ENCODE measurements at places on chromosomes 3 and 15. TPM values are rescaled to one million over a fixed set of nuclear protein-coding genes. Genes with fewer than 3 reads are reported as not detected.

Gene C3orf85
- total RNA-seq: not detected

Gene C3orf49
- not detected for total RNA-seq

Gene THPO
- total RNA-seq: not detected

Gene SPINK8
- total RNA-seq: not detected

Gene SERINC4
- total RNA-seq: 0.61 TPM

Gene RTP1
- total RNA-seq: not detected

Gene USP8
- total RNA-seq: 59.6 TPM

Gene INKA1
- 0.30 TPM for total RNA-seq

Gene CISH
- total RNA-seq: 258 TPM

Gene TMEM202
- total RNA-seq: not detected

Gene NEK10
- 0.74 TPM for total RNA-seq

Gene MUC20
- total RNA-seq: 2.2 TPM

Gene IL20RB
- 1.9 TPM for total RNA-seq

Gene HAPLN3
- total RNA-seq: 80.8 TPM

Gene GRAMD1C
- total RNA-seq: 2.1 TPM

Gene TMEM40
- total RNA-seq: not detected

Gene ADAMTS17
- total RNA-seq: 1.5 TPM

Gene RASGRP1
- 61.2 TPM for total RNA-seq

Gene TRPM1
- total RNA-seq: not detected

Gene MNS1
- total RNA-seq: 0.73 TPM

Measured in activated naive CD4-positive, alpha-beta T cell treated with anti-CD3 and anti-CD28 coated beads, Interleukin-2, amount 50 U/mL, for 72 hours (primary cell).